Stimulated activated CD4-positive, alpha-beta T cell treated with anti-CD3 and anti-CD28 coated beads, Interleukin-2, amount 100 ng/mL, for 4 hours (primary cell): ENCODE measurements at places on chromosomes 5 and 9.

DNA sequence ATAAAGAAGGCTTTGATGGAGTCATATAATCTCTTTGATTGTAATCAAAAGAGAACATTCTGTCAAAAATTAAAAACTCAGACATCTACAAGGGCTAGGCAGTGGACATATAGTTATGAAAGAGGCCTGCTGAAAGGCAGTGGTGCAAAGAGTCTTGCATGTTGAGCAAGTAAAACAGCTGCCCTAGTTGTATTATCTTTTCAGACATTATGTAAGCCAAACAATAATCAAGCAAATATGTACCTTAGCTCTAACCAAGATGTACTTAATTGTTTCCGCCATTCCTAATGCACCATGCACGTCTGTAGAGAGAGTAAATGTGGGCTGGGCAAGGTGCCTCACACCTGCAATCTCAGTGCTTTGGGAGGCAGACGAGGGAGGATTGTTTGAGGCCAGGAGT is 14.3 kb downstream of the GAPT start:
- no peak for DNase-seq

DNA sequence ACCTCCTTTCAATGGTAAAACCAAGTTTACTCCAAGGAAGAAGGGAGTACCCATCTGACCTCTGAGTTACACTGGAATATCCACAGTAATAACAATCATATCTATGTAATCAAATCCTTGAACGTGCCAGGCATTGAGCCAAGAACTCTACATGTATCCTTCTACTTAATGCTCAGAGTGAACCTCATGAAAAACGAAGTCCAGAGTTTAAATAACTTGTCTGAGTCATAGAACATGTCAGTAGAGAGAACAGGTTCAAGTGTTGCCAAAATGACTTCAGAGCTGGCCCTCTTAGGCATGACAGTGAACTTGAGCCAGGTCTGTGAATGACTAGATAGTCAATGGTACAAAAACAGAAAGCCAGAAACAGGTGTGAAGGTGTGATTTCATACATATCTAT is 164.1 kb upstream of the ZNF618 start:
- no peak for DNase-seq

DNA sequence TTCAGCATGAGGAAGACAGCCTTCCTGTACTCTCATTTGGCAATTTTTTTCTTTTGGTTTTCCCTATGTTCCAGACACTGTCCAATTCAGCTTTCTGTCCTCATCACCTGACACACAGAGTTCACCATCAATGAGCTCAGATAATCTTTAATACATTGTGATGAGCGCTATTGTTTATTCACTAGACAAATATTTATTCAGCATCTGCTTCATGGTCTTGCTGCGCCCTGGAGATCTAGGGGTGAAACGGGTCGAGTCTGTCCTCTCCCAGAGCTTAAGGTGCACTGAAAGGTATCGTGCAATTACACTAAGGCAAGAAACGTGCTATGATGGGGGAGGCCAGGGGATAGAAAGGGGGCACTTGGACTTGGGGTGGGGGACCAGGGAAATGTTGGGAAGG is 281.6 kb downstream of the ZSWIM6 start:
- no peak for DNase-seq

- peak; percentile 24 for DNase-seq
Observed at GRCh38 chr9:90870621-90871326, 69.2 kb downstream of the SYK start.

DNA sequence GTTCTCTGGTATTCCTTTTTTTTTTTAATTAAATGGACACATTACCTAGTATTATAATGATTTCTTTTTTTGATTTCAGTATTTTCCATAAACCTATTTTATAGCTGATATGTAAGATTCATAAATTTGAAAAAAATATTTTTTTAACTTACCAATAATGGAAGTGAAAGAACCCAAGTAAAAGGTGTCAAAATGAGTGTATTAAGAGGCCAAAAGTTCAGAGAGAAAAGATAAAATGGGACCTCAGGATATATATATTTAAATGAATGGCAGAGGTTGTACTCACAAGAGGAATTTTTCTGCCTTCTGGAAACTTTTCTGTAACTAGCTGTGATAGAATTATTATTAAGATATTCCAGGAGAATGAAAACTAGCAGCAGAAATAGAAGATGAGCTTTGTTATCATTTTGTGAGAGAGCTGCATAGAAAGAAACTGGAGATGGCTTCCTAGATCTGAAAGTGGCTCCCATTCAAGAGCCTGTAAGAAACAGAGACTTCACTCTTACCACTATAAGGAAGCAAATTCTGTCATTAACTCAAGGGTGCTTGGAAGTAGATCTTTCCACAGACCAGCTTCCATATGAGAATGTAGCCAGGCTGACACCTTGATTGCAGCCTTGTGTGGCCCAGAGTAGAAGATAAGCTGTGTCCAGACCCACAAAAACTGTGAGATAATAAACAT is 91.7 kb downstream of the MRPS30 start:
- no peak for DNase-seq
